ENCODE measurements at places on chromosomes 4 and X.

- no peak for DNase-seq
These were observed 71.2 kb upstream of the SHISA3 start for GRCh38 chr4:42326040-42326439.

DNA sequence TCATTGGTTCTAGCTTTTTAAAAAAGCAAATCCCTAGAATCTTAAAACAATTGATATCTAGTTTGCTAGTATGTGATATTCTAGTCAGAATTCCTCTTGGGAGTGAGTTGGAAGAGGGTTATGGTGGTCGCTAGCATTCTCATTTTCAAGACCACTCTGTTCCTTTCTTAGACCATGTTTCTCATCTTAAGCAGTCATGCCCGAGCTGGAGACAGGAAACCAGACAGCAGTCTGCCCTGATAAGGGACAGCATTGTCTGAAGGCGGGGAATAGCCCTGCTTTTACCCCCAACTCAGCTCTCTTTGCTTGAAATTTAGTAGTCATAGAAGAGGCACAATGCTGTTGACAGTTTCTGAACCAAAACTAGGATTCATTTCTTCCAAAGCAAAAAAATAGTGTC is 5.2 kb downstream of the KLF3 start:
- no peak for DNase-seq

DNA sequence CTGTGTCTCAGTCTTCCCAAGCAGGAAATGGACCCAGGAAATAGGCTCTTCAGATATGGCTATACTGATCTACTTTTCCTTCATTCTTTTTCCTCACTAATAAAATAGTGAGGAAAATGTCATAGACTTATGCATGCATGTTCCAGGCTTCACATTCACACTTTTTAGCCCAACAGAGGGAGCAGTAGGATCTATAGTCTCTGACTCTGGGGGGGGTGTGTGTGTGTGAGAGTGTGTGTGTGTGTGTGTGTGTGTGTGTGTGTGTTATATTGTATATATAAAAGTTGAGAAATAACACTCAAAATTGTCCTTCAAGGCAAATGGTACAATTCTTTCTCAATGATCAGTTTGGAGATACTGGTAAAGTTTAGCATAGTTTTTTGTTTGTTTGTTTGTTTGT is 297.2 kb upstream of the GALNT7 start:
- no peak for DNase-seq

GRCh38 chr4:150242820-150243458 is 164.7 kb downstream of the DCLK2 start:
- DNase-seq = no peak

DNA sequence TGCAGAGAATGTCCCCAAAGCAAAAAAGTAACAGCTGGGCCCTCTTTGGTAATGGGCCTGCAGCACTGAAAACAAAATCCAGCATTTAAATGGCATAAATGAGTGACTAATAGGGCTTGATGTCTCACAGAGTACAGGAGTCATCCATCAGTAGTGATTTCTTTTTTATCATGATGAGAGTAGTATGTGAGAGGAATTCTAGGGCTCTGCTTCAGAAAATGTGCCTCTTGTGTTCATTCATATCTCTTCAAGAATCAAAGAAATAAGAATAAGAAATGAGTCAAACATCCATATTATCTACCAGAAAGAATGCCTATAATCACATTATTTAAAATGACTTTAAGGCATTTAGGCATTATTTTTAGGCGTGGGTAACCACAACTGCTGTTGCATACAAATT is 792.9 kb upstream of the HTR2C start:
- DNase-seq = no peak

DNA sequence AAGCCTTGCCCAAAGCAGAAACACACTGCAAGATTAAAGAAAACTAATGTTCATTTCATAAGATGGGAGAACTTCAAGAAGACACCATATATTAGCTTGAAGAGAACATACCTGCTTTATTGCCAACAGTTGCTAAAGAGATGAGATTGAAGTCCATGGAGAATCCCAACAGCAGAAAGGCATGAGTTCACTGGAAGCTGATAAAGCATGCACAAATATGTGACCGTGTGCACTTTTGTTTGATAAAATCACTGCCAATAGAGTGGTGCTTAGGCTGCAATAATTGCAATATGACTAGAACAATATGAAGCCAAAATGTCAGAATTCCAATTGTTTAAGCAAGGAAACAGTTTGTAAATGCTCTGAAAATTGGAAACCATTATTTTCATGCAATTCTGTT is 125.9 kb upstream of the PPARGC1A start:
- no peak for DNase-seq

DNA sequence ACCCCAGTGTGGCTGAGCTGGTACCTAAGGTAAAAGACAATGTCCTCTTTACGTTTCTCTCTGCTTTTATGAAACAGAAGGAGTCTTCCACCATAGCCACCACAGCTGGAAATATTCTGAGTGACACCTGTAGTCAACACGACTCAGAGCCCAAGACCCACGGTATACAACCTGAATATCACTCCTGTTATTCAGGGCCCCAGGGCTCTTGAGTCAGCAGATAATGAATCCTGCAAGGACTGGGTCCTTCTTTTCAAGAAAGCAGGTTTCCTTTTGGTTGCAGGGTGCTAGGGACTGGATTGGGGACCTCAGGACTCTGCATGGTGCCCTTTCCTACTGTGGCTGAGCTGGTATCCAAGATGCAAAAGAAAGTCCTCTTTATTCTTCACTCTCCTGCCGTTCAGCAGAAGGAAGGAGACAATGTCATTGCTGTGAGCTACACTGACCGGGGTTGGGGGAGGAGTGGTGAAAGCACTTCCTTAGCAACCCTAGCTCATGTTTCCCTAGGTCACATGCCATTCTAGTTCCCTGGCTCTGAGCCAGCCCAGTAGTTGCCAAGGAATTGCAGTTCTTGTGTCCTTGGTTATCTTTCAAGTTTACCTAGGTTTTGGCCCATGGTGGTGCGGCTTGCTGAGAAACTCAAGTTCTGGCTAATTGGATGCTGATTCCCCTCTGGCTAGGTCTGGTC is 23.7 kb upstream of the UNC5C start:
- DNase-seq = no peak

GRCh38 chrX:132776486-132777210 is 181.8 kb downstream of the HS6ST2 start:
- no peak for DNase-seq

DNA sequence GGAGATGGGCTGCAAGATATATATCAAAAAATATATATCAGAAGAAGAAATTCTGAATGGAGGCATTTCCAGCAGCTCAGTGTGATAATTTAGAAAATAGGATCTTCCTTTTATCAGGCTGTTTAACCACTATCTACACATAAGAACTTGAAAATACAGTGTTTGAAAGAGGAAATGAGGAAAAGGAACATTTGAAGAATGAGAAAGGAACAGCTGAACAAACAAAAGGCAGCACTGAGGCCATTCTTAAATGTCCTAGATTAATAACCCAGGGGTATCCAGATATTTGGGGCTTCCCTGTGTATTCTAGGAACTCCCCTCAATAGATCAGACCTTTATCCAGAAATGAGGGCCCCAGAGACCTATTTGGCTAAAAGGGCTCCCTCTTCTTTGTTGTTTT is 4.1 kb downstream of the SLC39A8 start:
- no peak for DNase-seq

GRCh38 chrX:14235004-14235403 is 205.3 kb upstream of the GEMIN8 start:
- DNase-seq = no peak

GRCh38 chr4:158282252-158282651 is 72.0 kb downstream of the TMEM144 start:
- DNase-seq = no peak

GRCh38 chr4:15868111-15868510 is 70.4 kb downstream of the FGFBP1 start:
- no peak for DNase-seq

GRCh38 chr4:26410385-26411293 is 79.6 kb downstream of the CCKAR start:
- peak; percentile 48 for DNase-seq

DNA sequence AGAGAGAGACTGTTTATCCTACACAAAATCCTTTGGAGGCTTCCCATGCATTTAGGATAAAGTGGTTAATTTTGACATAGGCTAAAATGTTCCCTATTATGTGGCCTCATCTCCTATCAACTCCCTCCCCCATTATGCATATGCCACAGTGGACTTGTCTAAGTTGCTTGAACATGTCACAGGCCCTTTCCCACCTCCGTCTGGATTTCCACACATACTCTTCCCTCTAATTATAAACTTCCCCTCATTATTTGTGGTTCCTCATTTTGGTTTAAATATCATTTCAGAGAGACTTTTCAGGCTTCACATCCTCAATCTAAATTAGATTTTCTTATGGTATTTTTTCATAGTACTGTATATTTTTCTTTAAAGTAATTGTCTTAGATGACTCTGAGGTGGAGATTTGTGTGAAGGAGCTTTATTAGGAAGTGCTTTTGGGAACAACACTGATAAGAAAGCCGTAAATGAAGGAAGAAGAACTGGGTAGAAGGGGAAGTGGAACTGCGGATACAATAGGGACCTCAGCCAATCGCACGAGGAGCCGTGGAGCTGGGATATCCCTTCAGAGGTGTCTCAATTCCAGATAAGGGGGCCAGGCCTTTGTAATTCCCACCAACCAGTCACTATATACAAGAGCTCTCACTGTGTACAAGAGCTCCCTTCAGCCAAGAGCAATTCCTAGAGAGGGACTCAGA is 7.9 kb downstream of the C4orf17 start:
- DNase-seq = no peak

GRCh38 chr4:40247350-40247749 is 50.5 kb downstream of the RHOH start:
- DNase-seq = peak; percentile 52

GRCh38 chr4:146522098-146522868 is 543 bp upstream of the SLC10A7 start:
- DNase-seq = peak; percentile 82

- no peak for DNase-seq
These were observed 393.0 kb downstream of the PPP1R2C start for GRCh38 chrX:42384956-42385355.

DNA sequence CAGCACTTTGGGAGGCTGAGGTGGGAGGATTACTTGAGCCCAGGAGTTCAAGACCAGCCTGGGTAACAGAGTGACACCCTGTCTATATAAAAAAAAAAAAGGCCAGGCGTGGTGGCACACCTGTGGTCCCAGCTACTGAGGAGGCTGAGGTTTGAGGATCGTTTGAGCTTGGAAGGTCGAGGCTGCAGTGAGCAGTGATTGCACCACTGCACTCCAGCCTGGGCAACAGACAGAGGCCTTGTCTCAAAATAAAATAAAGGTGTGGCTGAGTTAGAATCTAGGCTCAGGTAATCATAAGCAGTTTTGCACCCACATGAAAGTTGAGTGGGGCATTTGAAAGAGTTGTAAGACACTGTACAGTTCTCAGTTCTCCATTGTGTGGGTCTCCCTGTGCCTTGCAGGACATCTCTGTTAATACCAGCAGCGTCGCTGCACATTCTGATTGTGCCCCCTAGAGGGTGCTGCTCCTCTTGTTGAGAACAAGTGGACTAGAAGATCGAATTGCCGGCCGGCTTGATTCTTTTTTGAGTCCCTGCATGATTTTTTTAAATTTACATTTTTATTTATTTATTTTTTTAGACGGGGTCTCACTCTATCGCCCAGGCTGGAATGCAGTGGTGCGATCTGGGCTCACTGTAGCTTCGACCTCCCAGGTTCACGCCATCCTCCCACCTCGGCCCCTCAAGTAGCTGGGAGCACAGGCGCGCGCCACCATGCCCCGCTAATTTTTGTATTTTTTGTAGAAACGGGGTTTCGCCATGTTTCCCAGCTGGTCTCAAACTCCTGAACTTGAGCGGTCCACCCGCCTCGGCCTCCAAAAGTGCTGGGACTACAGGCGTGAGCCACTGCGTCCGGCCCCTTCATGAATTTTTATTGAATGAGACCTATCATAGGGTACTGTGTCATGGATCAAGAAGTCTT is 73.6 kb upstream of the RBMX start:
- peak; percentile 56 for DNase-seq

DNA sequence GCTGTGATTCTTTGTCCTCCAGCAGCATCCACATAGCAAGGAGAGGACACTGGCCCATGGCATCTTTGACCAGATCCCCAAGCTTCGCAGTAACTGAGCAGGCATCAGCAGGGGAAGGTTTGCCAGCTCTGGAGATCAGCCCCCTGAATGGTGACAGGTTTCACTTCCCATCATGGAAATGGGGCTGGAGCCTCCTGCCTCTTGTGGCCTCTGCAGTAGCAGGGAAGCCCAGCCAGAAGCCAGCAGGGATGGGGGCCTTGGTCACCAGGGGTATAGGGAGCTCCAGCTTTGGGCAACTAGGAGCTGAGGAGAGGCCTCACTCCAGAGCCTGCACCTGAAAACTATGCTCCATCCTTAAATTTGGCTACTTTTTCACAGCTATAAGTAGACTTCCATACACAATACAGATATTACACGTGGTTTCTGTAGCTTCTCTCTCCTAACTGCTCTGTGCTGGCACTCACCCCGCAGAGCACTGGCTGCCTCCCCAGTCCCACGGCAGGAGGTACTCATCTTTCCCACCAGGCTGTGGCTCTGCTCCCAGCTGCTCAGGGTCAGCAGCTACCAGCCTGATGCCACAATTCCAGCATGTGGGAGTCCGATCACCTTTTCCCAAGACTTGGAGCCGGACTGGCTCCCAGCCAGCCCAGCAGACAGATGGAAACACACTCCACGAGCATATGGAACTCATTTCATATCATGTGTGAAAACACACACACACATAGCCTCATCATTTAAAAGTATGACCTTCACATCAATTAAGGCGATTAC is 2.8 kb downstream of the TMEM271 start:
- no peak for DNase-seq

DNA sequence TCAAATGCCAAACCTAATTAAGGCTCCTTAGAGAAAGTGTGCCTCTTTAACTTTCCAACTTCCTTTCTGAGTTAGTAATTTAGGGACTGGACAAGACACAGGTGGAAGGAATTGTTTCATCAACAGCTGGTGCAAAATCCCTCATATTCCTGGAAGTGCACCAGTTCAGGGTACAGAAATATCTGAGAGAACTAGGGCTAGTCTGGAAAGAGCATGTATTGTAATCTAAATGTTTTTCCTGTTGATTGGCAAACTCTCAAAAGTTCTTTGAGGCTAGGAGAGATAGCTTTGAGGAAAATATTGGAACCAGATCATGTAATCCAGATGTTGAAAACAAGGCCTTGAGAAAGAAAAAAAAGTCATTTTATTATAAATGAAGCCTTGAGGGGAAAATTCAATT is 98.1 kb upstream of the C1GALT1C1 start:
- no peak for DNase-seq
